ENCODE measurements at places on chromosomes 7 and 10.

DNA sequence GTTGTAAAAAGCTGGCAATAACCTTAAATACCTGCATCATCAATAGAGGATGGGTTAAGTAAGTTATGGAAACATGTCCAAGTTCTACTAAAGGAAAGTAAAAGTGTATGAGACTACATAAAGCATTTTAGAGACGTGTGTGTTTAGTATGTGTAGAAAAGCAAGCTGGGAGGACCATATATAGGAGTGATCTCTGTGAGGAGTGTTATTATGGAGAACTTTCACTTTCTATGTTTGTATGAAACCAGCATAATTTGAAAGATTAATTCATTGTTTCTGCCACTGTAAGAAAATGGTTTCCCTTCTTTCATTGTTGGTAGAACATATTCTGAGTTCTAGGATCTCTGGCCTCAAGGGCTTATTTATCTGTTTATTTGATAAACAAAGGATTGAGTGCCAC is 19.2 kb upstream of the PDLIM1 start:
- no peak for DNase-seq

GRCh38 chr10:113019692-113020474 is 69.8 kb downstream of the TCF7L2 start:
- DNase-seq: no peak

GRCh38 chr10:103727546-103727963 is 127.8 kb downstream of the SH3PXD2A start:
- no peak for DNase-seq

GRCh38 chr7:147941381-147941780 is 649.2 kb upstream of the C7orf33 start:
- DNase-seq: no peak

- DNase-seq: no peak
Observed at GRCh38 chr7:124570558-124570957, 195.0 kb downstream of the GPR37 start.

GRCh38 chr7:110043519-110043918 is 1047.4 kb upstream of the LRRN3 start:
- DNase-seq: no peak

DNA sequence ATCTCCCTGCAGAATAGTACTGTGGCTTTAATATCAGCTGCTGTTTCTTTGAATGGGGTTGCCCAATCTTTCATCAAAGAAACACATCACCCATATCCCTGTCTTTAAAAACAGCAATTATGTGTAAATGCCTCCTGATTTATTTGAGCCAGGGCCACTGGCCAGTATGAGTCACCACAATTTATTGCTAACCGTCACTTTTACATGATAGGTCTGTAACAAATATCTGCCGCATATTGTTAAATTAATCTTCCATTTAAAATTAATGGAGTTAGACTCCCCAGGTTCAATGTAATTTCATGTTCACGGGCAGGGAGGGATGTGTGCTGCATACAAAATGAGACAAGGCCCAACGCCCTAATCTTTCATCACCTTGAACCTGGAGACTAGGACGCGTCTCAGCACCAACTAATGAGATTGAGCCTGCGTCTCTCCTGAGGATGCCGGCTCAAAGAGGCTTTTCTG is 673.4 kb downstream of the AUTS2 start:
- DNase-seq: no peak

DNA sequence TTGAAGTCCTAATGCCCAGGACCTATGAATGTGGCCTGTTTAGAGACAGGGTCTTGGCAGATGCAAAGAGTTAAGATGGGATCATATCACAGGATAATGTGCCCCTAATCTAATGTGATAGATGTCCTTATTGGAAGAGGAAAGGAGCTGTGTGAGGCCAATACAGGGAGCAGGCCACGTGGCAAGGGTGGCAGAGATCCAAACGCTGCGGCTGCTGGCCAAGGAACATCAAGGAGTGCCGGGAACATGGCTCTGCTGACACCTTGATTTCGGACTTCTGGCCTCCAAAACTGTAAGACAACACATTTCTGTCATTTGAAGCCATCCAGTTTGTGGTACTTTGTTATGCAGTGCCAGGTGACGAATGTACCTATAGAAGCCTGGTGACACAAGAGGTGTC is 37.7 kb upstream of the EZH2 start:
- no peak for DNase-seq

DNA sequence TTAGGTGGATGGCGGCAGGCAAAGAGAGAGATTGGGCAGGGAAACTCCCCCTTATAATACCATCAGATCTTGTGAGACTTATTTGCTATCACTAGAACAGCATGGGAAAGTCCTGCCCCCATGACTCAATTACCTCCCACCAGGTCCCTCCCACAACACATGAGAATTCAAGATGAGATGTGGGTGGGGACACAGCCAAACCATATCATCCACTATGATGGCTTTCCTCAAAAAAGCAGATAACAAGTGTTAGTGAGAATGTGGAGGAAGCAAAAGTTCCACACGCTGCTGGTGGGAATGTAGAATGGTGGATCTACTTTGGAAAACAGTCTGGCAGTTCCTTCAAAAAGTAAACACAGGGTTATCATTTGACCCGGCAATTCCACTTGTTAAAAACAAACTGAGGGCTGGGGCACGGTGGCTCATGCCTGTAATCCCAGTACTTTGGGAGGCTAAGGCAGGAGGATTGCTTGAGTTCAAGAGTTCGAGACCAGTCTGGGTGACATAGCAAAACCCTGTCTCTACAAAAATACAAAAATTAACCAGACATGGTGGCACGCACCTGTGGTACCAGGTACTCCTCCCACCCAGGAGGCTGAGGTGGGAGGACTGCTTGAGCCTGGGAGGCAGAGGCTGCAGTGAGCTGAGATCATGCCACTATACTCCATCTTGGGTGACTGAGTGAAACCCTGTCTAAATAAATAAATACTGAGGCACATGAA is 161.4 kb upstream of the EEPD1 start:
- no peak for DNase-seq

- no peak for DNase-seq
Observed at GRCh38 chr10:70323697-70324338, 40.0 kb upstream of the NPFFR1 start.

DNA sequence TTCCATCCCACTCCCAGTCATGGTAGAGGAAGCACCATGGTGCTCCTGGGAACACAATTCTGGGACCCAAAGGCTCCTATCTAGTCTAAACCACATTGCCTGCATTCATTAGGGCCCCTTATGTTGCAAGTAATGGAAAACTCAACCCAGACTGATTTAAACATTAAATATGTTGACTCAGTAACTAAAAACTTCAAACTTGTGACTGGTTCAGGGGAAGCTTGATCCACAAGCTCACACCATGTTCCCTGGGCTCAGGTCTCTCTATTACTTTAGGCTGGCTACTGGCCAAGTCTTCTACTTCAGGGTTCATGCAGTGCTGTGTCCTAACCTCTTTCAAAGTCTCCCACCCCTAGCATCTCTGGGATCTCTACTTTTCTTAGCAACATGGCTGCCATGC is 13.1 kb downstream of the WNT16 start:
- DNase-seq: no peak

DNA sequence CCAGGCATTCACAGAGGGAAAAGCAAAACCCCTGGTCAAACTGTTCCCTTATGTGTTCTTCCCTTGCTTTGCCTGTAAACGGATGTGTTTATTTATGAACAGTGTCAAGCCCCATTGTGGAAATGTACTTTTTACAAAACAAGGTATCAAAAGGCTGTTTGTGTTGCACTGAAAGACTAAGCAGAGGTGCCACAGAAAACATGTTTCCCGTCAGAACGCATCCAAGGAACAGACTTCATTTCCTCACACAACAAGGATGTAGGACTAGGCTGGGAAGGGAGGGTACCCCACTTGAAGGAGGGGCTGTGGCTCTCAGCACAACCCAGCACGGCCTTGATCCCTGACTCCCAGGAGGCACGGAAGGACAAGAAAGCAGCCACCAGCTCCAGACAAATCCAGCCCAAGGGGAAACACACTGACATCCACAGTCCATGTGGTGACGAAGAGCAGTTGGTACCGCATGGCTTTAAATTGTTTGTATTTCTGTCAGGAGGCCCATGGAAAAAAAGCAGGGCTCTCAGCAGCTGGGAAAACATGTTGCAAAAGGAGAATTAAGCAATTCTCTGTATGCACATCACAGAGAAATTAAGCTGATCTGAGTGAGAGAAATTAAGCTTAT is 85.6 kb downstream of the RNF216 start:
- peak; percentile 70 for DNase-seq

DNA sequence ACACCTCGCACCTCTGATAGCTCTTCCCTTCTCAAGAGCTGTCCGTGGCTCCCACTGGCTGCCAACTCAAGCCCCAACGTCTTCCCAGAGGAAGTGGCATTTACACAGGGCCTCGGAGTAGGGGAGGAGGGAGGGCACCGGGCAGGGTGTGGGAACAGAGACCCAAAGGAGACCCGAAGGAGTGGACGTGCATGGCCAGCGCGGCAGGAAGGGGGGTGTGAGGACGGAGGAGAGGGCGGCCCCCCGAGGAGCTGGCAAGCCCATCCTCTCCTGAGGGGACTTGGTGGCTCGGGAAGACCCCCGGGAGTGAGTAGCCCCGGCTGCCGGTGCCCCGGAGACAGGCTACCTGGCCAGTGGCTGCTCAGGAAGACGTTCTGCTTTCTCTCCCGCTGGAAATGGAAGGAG is 85.9 kb downstream of the FOXL3 start:
- DNase-seq: no peak

DNA sequence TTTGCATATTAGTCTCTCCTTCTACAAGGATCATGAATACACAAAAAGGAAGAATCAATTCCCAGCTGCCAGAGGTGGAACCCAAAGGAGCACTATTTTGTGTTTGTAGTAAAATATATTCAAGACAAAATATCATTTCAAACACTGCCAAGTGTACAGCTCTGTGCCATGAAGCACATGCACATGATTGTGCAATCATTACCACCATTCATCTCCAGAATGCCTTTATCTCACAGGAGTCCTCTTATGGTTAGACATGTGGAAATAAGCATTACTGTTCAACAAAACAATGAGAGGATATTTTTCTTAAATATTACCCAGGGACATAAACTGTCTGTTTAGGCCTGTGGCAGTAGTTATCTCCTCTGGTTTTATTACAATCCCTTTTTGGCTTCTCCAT is 151.4 kb upstream of the PPP1R3A start:
- peak; percentile 9 for DNase-seq

DNA sequence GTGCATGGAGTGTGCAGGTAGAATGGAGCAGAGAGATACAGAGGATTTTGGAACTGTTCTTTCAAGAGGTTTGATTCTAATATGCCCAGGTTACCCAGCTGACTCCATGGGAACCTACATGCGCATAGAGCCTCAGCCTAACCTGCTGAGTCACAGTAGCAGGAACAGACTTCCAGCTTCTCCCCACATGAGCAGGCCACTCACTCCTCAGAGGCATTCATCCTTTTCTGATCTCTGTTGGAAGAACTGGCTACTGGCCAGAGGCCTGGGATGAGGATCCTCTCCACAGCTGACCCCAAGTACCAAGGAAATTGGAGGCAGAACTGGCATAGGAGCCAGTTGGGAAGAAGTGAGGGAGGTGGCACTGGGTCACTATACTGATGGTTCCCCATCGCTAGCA is 17.9 kb upstream of the CCSER2 start:
- no peak for DNase-seq

- DNase-seq: no peak
Observed at GRCh38 chr10:6543431-6544005, 36.6 kb downstream of the PRKCQ start.

GRCh38 chr7:17069146-17069545 is 187.4 kb upstream of the AGR3 start:
- no peak for DNase-seq

DNA sequence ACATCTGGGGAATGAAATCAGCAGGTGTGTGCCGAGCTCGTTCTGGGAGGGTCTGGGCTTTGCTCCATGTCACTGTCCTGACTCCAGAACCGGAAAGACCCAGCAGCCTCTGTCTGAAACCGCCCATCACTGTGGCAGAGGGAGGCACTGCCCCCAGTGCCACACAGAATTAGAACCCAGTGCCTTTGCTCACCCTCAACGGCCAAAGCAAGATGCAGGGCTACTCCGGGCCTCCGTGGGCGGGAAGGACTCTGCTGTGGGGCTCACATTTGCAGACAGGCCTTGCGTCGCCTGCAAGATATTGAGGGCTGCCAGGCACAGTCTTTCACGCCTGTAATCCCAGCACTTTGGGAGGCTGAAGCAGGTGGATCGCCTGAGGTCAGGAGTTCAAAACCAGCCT is 219.2 kb upstream of the PPP2R2D start:
- no peak for DNase-seq

- DNase-seq: no peak
Observed at GRCh38 chr7:16889851-16890415, 8.2 kb upstream of the AGR3 start.

- no peak for DNase-seq
Observed at GRCh38 chr7:106110238-106110560, 1.9 kb downstream of the SYPL1 start.

- no peak for DNase-seq
Observed at GRCh38 chr10:124686707-124687376, 57.3 kb downstream of the FAM53B start.

GRCh38 chr7:92335574-92335973 is 89.8 kb downstream of the ANKIB1 start:
- DNase-seq: no peak

DNA sequence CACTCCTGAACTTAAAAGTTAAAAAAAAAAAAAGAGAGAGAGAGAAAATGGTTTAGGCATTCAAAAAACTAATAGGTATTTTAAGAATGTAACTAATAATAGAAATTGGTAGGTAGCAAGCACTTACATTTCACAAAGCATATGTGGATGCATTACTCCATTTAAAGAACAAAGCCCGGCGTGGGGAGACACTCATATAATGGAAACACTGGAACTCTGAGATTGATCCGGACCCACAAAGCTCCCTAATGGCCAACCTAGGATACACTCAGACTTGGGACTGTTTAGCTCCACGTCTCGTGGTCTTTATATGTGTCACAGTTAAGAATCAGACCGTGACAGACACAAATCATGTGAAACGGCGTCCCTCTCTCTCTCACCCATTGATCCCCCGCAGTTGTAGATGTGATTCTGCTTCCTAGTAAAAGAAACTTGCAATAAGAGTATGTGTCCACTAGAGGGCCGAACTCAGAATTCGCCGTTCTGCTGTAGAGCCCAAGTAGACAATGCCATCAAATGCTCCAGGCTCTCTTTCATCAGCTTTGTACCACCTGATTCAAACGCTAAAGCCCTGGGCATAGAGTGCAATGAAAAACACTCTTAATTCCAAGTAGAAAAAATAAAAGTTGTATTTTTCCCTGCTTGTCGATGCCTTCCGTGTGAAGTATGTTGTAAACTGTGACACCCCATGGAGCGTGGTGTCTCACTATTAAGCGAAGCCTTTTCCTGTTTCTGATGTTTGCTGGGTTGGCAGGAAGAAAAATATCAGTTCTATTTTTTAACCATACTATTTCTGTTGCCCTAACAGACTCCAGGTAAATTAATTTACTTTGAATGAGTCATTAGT is 429.0 kb upstream of the MTPN start:
- DNase-seq: peak; percentile 2

Data from HL-60 (cell line).